ENCODE measurements at places on chromosomes 2 and 18.

GRCh38 chr2:82411071-82411470, 2048.0 kb downstream of the SUCLG1 start:
- DNase-seq = no peak

- no peak for DNase-seq
Observed at GRCh38 chr2:3266925-3267867, 110.4 kb downstream of the EIPR1 start.

DNA sequence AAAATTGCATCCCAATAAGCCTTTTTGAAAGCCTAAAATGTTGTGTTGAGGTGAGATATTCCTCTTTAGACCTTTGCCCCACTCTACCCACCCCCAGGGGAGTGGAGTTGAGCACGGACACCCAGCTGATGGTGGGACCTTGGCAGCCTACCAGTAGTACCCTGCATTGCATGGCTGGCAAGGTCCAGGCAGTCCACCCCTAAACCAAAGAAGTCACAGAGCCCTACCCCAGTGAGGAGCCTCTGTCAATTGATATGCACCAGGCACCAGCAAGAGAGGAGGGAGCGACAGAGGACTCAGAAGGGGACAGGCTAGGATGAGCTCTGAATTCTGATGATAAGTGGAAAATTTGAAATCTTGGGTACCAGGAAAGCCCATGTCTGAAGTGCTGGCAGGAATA, 38.6 kb downstream of the MARCO start:
- no peak for DNase-seq

DNA sequence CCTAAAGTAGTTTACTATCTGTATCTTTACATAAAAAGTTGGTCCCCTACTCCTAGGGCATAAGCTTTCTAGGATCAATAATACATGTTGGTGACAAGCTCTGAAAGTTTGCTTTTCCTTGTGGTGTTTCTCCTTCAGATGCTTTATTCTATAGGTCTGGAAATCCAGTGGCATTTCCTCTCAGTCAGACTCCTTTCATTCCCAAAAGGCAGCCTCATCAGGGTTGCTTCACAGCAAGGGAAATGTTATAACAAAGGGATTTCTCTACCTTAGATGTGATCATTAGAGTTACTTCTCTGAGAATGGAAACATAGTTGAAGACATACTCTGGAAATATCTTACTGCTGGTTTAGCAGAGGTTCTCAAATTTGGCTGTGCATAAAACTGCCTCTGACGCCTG, 1072.4 kb upstream of the ZEB2 start:
- DNase-seq = no peak

- no peak for DNase-seq
Observed at GRCh38 chr18:13756671-13757070, 30.2 kb downstream of the RNMT start.

DNA sequence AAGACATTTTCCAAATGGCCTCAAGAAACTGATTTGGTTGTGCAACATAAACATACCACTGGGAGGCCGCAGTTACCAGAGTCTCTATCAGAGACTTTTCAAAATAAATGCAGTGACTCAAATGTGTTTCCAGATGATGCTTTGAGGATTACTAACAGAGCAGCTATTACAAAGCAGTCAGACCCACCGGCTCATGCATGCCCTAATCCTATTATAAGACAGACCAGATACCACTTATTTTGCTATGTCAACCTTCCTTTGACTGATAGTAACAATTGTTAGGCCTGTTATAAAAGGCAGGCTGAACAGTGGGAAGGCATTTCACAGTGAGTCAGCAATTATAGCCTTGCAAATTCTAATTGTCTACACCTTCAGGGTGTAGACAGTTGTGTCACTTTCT, 217.7 kb downstream of the LRRTM1 start:
- no peak for DNase-seq

DNA sequence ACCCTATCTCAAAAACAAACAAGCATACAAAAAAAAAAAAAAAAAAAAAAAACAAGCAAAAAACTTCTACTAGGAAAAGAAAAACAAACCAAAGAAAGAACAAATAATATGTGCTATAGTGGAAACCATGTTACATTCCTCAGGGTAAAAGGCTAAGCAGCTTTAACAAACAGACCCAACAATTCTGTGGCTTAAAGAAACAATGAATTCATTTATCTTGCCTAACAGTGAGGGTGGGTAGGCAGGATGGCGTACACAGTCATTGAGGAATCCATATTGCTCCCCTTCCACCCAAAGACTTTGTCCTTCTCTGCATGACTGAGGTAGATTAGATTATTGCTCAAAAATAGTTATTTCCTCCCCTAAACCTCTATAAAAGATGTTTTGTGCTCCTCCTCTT, 63.1 kb upstream of the ITGA6 start:
- no peak for DNase-seq

- no peak for DNase-seq
Observed at GRCh38 chr2:119425119-119425405, 6.6 kb upstream of the TMEM37 start.

DNA sequence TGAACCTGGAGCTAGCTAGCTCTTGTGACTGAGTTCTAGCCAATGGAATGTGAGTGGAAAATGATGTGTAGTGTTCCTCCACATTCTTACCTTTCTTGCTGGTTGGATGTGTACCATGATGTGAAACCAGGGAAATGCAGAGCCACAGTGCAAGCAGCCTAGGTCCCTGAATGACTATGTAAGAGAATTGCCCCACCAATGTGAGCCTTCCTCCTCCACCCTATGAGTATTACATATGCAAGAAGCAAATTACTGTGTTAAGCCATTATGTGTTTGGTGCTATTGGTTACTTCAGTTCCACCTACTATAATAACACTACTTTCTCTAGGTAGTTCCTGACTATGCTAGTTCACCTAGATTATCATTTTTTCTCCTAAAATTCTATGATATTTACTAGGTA, 39.6 kb downstream of the LCLAT1 start:
- no peak for DNase-seq

GRCh38 chr2:47277187-47277586, 122.1 kb upstream of the STPG4 start:
- DNase-seq = no peak

DNA sequence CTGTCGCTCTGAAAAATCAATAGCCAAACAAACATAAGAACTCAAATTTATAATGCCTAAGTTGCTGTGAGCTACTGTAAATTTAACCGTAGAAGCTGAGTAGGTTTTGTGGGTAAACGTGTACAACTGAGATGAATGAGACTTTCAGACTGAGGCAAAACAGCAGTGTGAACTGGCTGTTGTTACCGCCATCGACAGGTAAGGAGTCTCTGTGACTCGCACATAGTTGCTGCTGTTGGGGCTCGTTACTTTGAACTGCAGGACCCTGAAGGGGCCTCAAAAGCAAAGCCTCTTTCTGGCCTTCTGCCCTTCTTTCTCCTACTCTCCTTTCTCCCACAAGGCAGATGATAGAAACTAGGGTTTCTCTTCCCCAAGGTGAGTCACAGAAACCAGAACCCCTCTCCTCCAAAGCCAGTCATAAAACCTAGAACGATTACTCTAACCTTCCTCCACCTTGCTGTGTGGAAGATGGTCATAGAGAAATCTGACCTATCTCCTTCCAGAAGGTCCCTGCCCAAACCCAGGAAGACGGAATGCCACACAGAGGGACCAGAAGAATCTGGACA, 101.2 kb downstream of the DLGAP1 start:
- no peak for DNase-seq

GRCh38 chr2:99597616-99598015, 107.8 kb upstream of the REV1 start:
- no peak for DNase-seq

- DNase-seq = no peak
Observed at GRCh38 chr2:84846741-84847142, 34.1 kb downstream of the TRABD2A start.

DNA sequence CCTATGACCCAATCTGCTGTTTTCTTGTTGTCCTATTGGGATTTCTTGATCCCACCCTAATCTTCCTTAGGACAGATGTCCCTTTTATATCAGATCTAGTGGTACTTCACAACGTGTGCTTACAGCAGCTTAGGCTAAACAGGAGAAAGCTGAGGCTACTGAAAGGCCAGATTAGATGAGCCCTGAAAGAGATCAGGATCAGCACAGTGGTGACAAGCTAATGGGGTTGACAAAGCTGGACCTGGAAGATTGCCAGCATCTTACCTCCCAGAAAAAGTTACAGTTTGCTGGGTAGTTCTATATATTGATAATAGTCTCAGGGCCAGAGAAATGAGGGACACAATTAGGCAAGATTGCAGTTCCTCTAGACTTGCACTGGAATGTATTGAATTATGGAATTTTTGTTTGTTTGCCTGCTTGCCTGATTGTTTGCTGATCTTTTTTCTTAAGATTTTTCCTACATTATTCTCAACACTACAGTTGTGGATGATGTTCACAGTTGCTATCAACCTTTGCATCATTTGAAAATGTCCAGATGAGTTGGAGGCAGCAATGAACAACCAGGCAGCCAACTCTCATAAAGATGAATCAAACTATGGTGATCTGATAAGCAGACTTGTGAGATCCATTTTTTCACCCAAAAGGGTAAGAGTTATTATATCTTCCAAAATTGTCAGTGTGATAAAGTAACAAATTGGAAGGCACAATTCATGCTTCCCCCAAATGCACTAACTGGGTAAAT, 49.1 kb upstream of the PIK3C3 start:
- DNase-seq = no peak

- DNase-seq = no peak
Observed at GRCh38 chr2:236840215-236840614, 245.5 kb upstream of the COPS8 start.

- DNase-seq = no peak
Observed at GRCh38 chr2:220334210-220334609, 706.8 kb downstream of the SLC4A3 start.

DNA sequence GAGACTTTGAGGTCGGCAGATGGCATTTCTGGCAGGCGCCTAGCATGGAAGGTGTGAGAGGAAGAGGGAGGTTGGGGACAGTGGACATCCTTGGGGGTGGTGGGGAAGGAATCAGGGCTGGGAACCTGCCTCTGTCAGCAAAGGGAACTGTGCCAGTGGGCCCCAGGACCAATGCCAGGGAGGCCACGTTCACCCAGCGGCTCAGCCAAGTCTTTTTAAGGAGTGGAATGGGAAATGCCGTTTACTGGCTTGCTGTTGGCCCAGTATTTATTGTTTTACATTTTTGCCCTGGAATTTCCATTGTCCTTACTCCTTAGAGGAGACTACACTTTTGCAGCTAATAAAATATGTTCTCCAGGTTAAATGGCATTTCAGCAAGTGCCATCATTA, 135.2 kb downstream of the MCFD2 start:
- no peak for DNase-seq

DNA sequence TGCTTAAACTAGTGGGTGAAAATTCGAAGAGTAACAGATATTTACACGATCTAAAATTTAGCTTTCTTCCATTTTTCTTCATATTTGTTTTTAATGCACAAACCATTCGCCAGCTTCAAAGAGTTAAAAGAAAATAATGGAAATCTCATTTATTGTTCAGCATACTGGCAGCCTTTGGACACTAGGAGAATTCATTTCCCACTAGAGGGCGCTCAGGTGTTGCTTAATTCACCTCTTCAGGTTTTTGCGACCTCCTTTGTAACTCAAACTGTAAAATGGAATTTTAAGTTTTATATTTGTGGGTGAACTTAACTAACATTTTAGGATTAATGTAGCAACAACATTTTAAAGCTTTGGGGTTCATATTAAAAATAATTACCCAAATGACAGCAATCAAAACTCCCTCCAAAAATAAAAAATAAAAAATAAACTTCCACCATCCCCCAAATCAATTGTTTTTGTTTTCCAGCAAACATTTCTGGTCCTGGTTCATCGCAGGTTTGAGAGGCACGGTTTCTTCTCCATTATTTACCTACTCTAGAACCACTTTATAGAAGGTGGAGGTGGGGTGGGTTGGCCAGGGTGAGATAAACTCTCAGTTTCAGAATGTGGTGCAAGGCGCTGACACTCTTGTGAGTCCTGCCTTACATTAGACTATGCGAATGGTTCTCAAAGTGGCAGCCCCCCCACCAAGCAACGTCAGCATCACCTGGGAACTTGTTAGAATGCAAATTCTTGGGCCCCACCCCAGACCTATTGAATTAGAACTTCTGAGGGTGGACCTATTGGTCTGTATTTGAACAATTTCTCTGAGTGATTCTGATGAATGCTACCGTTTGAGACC, 24.7 kb upstream of the PNPT1 start:
- DNase-seq = peak; percentile 65

DNA sequence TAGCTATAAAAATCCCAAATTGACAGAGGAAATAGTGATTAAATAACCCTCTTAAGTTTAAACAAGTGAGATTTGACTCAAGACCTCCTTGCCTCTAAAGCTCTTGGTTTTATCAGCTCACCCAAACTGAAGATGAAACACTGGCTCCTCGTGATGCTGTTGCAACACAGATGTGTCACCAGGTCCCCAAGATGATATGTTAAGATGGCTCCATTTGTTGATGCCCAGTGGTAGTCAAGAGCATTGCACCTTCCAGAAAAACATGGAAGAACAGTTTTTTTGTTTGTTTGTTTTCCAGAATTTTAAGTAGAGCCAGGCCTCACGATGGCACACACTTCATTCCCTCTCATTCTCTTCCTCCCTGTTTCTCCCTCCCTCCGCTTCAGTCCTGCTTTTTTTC, 399.8 kb downstream of the TXNL1 start:
- no peak for DNase-seq

DNA sequence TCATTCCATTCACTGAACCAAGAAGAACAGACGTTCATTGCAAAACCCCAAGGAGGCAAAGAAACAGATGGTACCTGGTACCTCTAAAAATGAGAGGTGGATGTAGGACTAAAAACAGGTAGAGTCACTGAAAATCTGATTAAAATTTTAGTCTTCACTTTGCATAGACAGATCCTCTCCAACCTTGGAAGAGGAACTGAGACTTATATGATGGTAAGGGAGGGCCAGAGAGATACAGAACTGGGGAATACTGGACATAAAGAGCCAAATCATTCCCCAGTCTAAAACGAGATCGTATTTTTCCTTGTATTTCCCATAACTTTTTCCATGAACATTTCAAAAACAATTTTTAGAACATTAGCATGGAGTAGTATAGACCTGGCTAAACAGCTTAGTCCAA, 59.7 kb upstream of the SPOPL start:
- DNase-seq = no peak

- no peak for DNase-seq
Observed at GRCh38 chr2:68098291-68098797, 35.5 kb upstream of the C1D start.

- no peak for DNase-seq
Observed at GRCh38 chr2:130796290-130796689, 40.4 kb upstream of the ARHGEF4 start.

Measured in endothelial cell (in vitro differentiated cells).